ENCODE measurements at places on chromosomes 7 and 10.

DNA sequence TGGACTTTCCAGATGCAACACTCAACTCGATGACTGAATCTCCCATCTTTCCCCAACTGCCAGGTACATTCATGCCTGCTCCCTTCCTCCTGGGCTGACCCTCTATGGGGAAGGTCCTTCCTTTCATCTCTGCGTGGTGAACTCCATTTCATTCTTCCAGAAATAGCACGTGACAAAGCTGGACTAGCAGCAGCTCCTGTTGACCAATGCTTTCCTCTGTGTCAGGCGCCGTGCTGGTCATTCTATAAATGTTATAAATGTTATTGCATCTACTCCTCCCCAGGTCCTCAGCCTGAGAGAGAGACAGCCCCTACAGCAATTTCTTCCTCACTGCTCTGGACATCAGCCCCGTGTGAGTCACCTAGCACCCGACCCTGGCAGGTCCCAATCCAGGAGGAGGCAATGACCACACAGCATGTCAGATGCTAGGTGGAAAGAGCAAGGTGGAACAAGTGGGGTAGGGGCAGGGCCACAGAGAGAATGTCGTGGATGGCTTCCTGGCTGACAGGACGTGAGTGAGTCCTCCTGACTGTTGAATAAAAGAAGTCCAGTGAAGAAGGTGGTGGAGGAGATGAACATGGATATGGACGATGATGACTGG lies 178.1 kb downstream of the ADAM12 start:
- no peak for DNase-seq

DNA sequence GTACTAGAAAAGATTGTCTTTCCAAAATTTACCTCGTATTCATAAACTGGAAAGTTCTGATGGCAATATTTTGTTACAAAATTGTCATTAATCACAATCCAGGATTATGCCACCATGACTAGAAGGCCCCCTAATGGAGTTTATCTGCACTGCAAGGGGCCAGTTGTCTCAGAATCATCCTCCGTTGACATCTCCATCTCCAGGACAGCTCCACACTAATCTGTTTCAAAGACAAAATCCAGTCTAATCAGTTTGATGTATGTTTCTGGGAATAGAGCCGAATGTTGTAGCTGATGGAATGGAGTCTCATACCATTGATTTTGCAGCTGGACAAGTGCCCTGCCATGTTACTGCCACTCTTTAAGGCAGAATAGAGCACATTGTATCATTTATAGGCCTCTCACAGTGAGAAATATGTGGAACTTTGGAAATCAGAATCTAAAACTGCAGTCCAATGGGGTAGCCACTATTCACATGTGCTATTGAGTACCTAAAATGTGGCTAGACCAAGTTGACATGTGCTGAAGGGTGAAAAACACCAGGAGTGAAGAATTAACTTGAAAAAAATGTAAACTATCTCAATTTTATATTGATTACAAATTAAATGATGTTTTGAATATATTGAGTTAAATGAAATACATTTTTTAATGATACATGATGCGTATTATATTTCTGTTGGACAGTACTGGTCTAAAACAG lies 38.3 kb upstream of the TOMM7 start:
- peak; percentile 12 for DNase-seq

DNA sequence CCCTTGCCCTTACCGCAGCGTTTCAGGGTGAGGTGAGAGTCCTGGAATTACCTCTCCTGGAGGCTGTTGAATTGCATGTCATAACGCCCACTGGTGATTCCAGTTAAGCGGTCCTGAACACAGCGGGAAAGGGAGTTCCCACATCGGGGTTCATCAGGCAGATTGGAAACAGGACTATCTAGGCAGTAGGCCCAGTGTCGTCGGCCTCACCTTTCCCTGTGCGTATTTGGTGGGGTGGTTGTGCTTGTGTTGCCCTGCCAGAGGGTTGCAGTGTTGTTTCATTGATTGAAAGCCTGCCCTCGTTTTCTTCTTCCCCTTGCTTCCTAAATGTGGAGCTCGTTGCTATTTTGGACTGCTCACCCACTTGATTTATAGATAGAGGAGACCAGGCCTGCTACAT lies 10.6 kb upstream of the SUN1 start:
- no peak for DNase-seq

DNA sequence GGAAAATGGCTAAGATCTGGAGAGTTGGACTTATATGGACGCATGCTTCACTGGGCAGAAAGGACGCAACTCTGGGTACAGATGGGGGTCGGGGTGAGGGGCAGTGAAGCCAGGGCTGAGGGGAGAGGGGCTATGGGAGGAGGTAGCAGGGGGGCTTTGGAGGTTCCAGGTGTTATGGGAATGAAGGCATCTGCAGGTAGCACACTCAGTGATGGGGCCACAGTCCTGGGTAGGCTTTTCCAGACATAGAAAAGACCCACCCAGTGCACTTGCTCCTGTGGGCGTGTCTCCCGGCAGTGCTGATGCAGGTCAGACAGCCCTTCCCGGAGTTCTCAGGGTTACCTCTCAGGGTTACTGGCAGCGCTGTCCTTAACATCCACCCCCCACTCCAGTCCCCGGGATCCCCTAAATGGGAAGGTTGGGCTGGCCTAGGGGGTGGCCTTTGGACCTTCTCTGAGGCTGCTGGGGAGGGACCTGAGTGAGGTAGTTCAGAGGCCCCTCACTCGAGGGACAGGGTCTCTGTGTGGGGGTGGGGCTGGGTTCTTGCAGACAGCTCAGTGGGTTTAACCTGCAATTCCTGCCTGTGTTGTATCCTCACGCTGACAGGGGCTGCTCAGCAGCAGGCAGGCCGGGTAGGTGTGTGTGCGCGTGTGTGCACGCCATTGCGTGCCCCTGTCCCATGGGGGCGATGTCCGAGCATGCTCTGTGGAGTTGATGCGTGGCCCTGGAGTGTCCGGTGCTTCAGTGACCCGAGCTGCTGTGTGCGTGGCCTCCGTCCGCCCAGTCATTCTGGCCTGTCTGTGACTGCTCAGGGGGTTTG lies 6.2 kb downstream of the ZYX start:
- DNase-seq, result no peak

GRCh38 chr7:31492086-31492485 lies 21.8 kb upstream of the ITPRID1 start:
- no peak for DNase-seq

- no peak for DNase-seq
Measured at GRCh38 chr7:39301543-39301942, 264.7 kb upstream of the YAE1 start.

GRCh38 chr10:78424723-78425122 lies 391.1 kb downstream of the RPS24 start:
- peak; percentile 21 for DNase-seq

DNA sequence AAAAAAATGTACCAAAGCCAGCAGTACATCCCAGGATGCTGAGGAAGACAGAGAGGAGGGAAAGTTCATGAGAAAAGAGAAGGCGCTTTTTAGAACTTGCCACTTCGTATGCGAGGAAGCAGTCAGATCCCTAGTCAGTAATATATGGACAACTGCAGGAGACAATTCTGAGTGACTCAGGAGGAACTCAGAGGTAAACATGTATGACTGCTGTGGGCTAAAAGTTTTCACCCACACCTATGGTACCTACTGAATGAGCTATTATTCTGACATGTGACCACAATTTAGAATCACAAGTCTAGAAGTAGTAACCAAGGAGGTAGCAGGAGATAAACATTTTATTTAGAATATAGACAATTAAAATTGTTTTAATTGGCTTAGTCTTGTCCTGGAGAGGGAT lies 126.5 kb downstream of the ICA1 start:
- DNase-seq, result no peak

DNA sequence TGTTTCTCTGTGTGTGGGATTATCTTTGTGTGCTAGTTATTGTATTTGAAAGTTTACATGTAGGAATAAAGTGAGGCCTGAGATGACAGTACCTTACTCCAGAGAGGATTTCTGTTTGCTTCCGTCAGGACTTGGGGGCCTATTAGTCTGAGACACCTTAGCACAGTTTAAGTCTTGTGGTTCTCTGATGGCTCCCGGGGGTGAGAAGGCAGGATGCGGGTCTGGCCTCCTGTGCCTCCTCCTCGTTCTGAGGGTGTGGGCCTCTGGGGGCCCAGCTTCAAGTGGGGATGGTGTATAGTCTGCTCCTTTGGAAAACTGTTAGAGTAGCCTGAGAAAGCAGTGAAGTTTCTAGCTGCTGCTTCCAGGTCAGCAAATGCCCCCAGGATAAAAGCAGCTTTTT lies 12.4 kb downstream of the MTURN start:
- DNase-seq, result no peak

Data from amniotic epithelial cell (primary cell).